Stimulated activated CD4-positive, alpha-beta T cell treated with anti-CD3 and anti-CD28 coated beads, TNF-alpha, amount 100 ng/mL, for 1 hour (primary cell): ENCODE measurements at places on chromosomes 12 and 14.

GRCh38 chr12:68048648-68049297 lies 59.5 kb downstream of the IFNG-AS1 start:
- no peak for DNase-seq

DNA sequence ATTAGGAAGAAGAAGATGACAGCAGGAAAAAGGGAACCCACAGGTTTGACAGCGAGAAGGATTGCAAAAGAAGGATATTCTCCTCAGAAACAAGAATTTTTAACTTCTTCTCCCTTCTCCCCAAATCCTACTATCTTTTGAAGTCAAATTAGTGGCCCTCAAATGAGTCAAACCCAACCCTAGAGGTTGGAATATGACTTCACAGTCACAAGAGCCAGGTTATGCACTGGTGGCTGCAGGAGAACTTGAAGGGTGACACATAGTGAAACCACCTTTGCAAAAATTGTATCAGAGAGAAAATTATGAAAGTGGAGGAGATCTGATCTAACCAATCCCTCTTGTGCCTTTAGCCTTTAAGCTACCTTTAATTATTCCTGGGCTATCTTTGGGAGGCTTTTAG lies 386.2 kb upstream of the CCDC196 start:
- no peak for DNase-seq

- DNase-seq: no peak
Measured at GRCh38 chr12:12721176-12721751, 4.1 kb downstream of the CDKN1B start.

- DNase-seq: peak; percentile 45
Measured at GRCh38 chr12:105420659-105421240, 90.3 kb downstream of the C12orf75 start.

- DNase-seq: no peak
Measured at GRCh38 chr12:46891306-46891705, 65.5 kb upstream of the SLC38A4 start.

DNA sequence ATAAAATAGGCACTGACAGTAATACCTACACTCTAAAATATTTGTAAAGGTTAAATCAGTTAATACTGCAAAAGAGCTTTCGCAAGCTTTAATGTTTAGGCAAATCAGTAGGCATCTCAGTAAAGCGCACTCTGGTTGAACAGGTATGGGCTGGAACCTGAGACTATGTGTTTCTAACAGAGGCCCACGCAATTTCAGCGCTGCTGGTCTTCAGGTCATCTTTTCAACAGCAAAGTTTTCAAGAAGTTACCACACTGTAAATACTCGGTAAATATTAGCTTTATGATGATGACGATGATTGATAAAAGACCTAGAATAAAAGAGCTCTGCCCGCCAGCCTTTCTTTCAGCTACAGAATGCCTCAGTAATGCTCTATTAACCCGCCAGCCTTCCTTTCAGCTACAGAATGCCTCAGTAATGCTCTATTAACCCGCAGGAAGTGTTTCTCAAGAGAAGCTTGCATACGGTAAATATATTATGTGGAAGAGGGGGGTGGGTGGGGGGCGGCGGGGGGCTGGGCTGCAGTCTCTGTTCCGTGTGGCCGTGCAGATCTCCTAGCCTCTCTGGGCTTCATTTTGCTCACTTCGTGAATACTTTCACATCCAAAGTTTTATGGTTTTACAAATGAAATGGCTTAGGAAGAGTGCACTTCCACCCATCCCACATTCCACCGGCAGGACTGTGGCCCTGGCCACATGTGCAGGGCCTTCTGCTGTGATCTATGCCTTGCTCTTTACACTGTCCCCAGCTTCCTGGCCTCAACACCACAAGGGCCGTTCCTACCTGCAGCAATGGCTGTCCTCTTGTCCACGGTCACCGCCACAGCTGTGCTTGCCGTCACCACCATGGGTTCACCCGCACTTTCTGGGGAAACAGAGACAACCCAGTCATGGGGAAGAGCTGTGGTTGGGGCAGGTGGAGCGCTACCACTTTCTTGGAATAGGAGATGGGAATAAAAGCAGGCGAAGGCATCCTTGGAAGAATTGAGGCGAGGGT lies 19.9 kb downstream of the LRTM2 start:
- no peak for DNase-seq

GRCh38 chr14:65872536-65872935 lies 460.0 kb downstream of the FUT8 start:
- DNase-seq: no peak

GRCh38 chr12:57803319-57803893 lies 15.1 kb downstream of the AVIL start:
- DNase-seq: no peak

DNA sequence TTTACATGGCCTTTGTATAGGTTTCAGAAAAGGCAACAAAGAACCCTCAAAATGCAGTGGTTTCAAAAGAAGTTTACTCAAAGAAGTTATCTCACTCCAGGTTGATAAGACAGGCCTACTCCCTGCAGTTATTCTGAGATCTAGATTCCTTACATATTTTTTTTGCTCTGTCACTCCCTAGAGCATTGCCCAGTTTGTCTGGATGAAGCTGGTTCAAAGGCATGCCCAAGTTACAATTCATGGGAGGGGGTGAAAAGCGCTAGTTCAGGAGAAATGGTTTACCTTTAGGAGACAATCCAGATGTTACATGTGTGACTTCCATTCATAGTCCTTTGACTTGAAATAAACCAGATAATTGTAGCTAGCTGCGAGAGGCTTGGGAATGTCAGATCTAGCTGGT lies 115.0 kb downstream of the TPH2 start:
- DNase-seq: no peak

DNA sequence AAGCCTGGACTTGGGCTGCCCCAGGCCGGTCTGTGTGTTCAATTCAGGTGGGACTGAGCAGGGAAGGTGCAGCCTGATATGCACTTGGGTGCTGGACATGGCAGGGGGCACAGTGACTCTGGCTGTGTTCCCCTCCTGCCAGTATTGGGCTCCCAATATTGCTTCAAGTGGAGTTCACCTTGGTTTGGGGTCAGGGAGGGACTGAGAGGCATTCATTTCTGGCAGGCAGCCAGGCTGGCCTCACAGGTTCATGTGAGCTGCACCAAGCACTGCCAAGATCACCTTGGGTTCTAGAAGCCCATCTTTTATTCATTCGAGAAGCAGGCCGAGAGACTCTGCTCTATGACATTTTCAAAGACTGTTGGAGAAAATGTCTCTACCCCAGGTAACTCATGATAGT lies 245.0 kb downstream of the CHST11 start:
- no peak for DNase-seq

DNA sequence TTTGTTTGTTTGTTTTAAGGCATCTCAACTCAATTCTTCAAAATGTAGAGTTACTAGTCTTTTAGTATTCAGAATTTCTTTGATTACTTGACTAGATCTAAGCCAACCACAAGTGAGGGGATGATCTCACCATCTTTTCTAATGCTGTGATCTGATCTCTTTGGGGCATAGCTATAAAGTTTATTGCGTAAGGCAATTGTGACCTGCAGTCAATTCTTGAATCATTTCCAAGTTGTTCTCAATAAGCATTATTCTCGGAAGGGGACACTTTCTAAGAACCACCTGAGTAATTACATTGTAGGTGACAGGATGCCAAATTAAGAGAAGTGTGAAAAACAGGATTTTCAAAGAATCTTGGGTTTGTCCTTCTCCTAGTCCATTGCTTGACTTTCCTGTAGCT lies 13.1 kb downstream of the DACT1 start:
- no peak for DNase-seq

GRCh38 chr14:100433428-100433814 lies 110.3 kb downstream of the SLC25A47 start:
- DNase-seq: no peak

- DNase-seq: no peak
Measured at GRCh38 chr12:116443821-116444589, 115.2 kb upstream of the MAP1LC3B2 start.

DNA sequence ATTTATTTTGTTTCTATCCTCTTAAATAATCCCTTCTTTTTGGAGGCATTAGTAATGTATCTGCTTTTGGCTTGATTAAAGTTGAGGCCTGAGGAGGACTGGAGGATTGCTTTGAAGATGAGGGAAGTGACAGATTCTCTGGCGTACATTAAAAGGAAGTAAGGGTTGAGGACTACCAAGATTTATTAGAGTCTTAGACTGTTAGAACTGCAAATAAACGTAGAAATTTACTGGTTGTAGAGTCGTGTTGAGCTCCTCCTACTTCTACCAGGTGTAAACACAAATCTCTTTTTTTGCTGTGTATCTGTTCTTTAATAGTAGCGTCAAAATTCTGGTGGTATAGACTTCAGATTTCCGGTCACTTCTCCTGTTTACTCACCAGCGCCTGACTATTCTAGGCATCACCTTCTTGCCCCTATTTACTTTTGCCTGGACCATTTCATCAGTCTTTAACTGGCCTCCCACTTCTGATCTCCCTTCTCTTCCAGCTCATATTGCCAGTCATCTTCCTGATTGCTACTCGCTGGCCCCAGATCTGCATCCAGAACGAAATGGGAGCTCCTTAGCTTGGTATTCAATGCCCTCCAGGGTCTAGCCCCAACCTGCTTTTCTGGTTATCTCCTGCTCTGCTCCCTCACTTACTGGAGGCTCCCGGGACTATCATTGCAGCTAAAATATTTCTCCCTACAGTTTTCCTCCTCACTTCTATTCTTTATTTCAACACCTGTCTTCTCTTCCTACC lies 8.4 kb upstream of the EID3 start:
- DNase-seq: no peak

DNA sequence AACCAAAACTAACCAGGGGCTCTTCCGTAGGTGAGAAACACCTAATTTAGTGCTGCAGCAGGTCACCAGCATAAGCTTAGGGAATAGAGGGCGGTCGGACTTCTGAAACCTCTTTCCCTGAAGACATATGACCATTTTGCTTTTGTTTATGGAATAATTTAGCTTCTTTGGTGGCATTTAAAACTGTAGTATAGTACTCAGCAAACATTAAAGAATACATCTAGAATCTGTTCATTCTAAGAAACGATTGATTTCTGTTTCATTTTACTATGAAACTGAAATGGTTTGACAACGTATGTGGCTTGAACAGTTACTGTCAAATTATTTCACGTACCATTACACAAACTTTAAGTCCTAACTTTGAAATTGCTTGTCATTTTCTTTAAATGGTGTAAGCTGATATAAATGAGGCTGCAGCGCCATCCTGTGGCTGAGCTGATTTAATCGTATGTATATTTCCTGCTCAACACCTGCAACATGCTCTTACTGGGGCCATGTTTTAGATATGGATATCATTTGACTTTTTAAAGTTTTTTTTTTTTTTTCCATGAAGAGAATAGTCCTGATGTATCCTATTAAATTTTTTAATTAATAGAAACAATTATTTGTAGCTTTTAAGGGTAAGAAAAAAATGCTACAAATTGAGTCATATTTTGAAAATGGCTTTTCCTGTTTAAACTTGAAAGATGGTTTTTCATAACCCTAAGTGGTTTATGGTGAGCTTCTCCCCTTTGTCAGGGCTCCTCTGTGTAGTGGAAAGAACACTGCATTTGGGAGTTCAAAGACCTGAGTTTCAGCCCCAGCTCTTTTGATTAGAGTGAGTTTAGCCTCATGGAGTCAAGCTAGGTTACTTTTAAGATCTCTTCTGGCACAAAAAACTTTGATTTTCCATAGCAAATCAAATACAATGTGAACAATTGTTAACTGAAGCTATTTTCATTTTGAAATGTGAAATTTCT lies 27.4 kb downstream of the CFAP54 start:
- peak; percentile 60 for DNase-seq

DNA sequence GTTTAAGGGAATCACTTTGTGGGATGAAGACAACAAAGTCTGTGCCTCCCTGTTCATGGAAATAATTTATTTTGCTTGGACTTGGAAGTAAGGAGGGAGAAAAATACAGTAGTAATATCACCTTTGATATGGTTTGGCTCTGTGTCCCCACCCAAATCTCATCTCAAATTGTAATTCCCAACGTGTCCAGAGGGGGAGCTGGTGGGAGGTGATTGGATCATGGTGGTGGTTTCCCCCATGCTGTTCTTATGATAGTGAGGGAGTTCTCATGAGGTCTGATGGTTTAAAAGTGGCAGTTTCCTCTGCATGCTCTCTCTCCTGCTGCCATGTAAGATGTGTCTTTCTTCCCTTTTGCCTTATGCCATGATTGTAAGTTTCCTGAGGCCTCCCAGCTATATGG lies 460.7 kb downstream of the NOVA1 start:
- no peak for DNase-seq

DNA sequence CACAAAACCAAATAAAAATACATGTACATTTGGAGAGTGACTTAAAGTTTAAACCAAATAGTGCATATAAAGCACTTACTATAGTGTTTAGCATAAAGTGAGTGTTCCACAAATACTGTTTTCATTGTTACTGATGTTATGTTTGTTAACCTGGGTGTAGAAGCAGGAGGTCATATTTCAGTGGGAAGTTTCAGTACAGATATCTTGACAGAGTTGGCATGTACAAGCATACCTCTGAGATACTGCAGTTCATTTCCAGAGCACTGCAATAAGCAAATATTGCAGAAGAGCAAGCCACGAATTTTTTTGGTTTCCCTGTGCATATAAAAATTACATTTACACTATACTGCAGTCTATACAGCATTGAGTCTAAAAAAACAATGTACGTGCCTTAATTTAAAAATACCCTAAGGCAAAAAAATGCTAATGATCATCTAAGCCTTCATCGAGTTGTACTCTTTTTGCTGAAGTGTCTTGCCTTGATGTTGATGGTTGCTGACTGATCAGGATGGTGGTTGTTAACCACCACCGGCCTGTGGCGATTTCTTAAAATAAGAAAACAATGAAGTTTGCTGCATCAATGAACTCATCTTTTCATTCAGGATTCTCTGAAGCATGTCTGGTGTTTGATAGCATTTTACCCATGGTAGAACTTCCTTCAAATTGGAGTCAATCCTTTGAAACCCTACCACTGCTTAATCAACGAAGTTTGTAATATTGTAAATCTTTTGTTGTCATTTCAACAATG lies 361.1 kb upstream of the RPL10L start:
- DNase-seq: no peak

DNA sequence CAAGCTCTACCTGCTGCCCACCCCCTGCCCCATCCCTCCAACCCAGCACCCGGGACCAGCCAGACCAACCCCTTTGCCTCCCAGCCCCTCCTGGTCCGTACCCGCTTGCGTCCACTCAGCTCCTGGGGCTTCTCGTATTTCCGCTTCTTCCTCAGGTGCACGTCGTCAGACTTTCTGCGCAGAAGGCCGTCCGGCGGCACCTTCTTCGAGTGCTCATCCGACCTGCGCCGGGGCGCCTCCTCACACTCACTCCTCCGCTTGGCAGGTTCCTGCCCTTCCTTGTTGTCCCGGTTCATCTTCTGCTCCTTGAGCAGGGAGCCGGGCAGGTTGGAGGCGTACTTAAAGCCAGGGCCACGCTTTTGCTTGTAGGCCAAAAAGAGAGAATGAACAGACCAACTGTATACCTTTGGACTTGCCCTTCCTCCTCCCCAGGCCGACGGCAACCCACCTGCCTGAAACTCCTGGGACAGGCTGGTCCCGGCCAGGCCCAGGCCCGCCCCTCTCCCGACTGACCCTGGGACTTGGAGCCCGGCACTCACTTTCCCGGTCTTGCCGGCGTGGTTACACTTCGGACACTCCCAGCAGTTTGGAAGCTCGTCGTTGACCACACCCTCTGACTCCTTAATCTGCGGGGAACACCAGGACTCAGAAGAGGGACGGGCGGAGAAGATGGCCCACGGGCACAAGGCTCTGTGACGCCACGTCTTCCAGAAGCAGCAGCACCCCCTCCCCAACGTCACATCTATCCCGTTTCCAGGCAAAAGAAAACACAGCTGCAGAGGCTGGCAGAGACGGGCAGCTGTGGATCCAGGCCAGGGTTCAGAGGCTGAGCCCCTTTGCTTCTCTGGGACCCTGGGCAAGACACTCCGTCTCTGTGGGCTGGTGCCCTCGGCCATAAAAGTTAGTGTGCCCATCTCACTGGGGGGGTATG lies 44.3 kb downstream of the RNF34 start:
- DNase-seq: no peak

- no peak for DNase-seq
Measured at GRCh38 chr12:169528-170370, 44.2 kb downstream of the SLC6A12 start.
